ENCODE measurements at places on chromosomes 13 and 19.

DNA sequence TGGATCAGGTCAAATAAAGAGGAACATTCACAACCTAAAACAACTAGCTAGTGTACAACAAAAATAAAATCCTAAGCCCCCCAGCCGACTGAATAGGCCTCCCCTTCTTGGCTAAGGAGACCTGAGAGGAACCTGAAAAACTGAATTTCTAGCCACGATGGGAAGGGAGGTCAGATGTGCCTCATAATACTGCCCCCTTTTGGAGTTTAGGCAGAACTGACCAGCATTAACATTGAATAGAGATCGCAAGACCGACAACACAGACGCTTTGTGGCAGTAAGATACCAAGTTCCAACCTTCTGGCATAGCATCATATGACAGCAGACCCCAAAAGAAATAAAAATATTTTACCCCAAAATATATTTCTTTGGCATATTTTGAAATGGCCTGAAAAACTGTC, 15.9 kb downstream of the CBY2 start:
- DNase-seq, result no peak

GRCh38 chr19:48556163-48556562, 4.2 kb downstream of the SULT2B1 start:
- DNase-seq, result no peak

- DNase-seq, result no peak
Observed at GRCh38 chr19:40458597-40458974, 7.0 kb downstream of the BLVRB start.

DNA sequence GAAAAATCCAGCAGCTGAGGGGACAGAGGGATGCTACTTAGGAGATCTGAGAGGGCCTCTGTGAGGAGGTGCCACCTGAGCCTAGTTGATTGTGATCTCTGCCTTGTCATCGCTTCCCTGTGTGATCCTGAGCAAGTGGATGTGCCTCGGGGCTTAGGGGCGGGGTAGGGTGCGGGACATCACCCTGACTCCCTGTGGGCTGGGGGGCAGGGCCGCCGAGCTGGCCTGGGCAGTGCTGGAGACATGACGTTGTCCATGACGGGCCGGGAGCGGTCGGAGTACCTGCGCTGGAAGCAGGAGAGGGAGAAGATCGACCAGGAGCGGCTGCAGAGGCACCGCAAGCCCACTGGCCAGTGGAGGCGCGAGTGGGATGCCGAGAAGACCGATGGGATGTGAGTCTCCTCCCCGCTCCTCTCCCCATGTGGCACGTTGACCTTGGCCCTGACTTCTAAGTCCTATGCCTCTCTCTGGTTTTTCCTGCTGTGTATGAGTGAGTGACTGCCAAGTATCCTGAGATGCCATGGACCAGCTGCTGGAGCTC, 8.2 kb upstream of the INAFM1 start:
- DNase-seq, result no peak

GRCh38 chr13:36385489-36385888, 39.3 kb upstream of the SPART start:
- DNase-seq, result no peak

DNA sequence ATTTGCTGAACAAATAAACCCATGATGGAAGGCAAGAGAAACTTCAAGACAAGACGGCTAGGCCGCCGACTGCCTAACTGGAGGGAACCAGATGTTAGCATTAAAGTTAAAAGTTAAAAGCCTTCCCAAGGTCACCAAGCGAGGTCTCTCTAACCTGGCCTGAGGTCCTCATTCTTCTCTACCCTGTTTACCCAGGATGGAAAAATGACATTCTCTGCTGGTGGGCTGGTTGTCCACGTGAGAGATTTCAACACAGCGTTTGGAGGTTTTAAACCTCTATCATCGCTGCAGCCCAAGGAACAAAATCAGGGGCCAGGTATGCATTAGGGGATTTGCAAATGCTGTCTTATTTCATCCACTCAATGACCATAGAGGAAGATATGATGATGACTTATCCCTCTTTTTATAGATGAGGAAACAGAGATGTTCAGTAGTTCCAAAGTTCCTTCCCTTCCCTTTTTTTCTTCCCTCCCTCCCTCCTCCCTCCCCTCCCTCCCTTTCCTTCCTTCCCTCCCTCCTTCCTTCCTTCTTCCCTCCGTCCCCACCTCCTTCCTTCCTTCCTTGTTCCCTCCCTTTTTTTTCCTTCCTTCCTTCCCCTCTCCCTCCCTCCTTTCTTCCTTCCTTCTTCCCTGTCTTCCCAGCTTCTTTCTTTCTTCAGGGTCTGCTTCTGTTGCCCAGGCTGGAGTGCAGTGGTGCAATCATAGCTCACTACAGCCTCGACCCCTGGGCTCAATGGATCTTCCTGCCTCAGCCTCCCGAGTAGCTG, 79.7 kb downstream of the INSR start:
- DNase-seq, result no peak

Data from stimulated activated CD8-positive, alpha-beta memory T cell treated with anti-CD3 and anti-CD28 coated beads, Interleukin-4, amount 100 ng/mL, for 48 hours (primary cell).